ENCODE measurements at places on chromosomes 4 and X. TPM values are rescaled to one million over a fixed set of nuclear protein-coding genes. Genes with fewer than 3 reads are reported as not detected.
A peak's percentile ranks its signal among the peaks of the same experiment; 100 is the strongest.

GRCh38 chrX:66684196-66684595 is 45.3 kb upstream of the EDA2R start:
- H3K4me3 ChIP-seq = no peak overlapping the region
- DNase-seq = no peak
- no peak overlapping the region for H3K27ac ChIP-seq
- H3K4me1 ChIP-seq = no peaks in the 10 kb centered on the region
- H3K27me3 ChIP-seq = no peaks in the 10 kb centered on the region

The MTMR1 gene
- 14.6 TPM for total RNA-seq

DNA sequence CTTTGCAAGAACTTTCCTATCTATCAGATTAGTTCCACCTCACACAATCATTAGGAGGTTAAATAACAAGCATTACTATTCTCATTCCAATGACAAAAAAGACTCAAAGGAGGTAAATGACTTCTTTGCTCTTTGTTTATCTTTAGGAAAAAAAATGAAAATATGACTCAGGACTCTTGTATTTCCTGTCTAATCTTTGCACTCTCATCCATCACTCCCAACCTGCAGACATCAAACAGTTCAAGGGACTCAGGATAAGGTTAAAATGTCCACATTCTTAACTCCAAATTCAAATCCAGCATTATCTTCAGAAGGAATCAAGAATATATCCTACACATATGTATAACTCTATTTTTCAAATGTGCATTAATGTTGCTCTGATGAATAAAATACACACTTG is 139.6 kb downstream of the UNC5C start:
- H3K4me1 ChIP-seq = no peaks in the 10 kb centered on the region
- DNase-seq = no peak
- no peaks in the 10 kb centered on the region for H3K36me3 ChIP-seq
- no peaks in the 10 kb centered on the region for H3K27me3 ChIP-seq

The ARHGEF38 gene
- 2.6 TPM for total RNA-seq

The ZDHHC15 gene
- total RNA-seq = not detected

DNA sequence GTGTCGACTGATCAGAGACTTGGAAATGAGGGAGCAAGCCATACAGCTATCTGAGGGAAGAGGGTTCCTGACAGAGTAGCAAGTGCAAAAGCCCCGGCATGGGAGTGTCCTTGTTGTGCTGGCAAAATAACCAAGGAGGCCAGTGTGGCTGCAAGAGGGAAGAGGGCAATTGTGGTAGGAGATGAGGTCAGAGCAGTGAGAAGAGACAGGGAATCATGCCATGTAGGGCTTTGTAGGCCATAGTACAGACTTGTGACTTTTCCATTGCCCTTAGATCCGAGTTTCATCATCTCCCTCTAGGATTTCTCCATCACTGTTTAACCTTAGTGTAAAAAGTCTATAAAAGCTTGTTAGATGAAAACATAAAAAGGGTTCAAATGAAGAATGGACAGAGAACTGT is 76.2 kb downstream of the DOCK11 start:
- H3K4me1 ChIP-seq = no peaks in the 10 kb centered on the region
- DNase-seq = no peak
- no peak overlapping the region for H3K4me3 ChIP-seq
- H3K27me3 ChIP-seq = no peaks in the 10 kb centered on the region
- H3K36me3 ChIP-seq = no peaks in the 10 kb centered on the region
- no peak overlapping the region for H3K27ac ChIP-seq

- peaks cover 4% of the 10 kb centered on the region for H3K4me1 ChIP-seq
- no peaks in the 10 kb centered on the region for H3K36me3 ChIP-seq
- peak overlapping the region; percentile 39 for H3K27ac ChIP-seq
- H3K27me3 ChIP-seq = no peaks in the 10 kb centered on the region
Observed at GRCh38 chr4:15691346-15692135, 9.9 kb downstream of the FAM200B start.

- H3K4me1 ChIP-seq = no peaks in the 10 kb centered on the region
- no peaks in the 10 kb centered on the region for H3K27me3 ChIP-seq
- no peak overlapping the region for H3K27ac ChIP-seq
- no peak for DNase-seq
- no peak overlapping the region for H3K4me3 ChIP-seq
Observed at GRCh38 chrX:14927401-14927800, 54.2 kb downstream of the MOSPD2 start.

The NWD2 gene
- 0.55 TPM for total RNA-seq

GRCh38 chr4:145895056-145895455 is 43.6 kb downstream of the ZNF827 start:
- H3K27me3 ChIP-seq = no peaks in the 10 kb centered on the region
- H3K4me3 ChIP-seq = no peak overlapping the region
- no peak overlapping the region for H3K27ac ChIP-seq
- no peaks in the 10 kb centered on the region for H3K36me3 ChIP-seq

- DNase-seq = peak; percentile 15
- no peaks in the 10 kb centered on the region for H3K36me3 ChIP-seq
- peaks cover 13% of the 10 kb centered on the region for H3K4me1 ChIP-seq
- no peak within 1 kb of the TSS for H3K27ac ChIP-seq
- peak within 1 kb of the TSS; percentile 37 for H3K4me3 ChIP-seq
Observed at GRCh38 chrX:137565921-137566745, at the start of gene ZIC3. Gene ZIC3 (plus strand): TSS chrX:137566127. CDS start chrX:137566692, 565 bp downstream.

GRCh38 chr4:168679397-168679796 is 182.5 kb downstream of the PALLD start:
- H3K27ac ChIP-seq = no peak overlapping the region
- DNase-seq = no peak

GRCh38 chrX:100098660-100099375 is 311.3 kb downstream of the PCDH19 start:
- H3K27ac ChIP-seq = no peak overlapping the region
- no peak for DNase-seq
- H3K4me1 ChIP-seq = no peaks in the 10 kb centered on the region

DNA sequence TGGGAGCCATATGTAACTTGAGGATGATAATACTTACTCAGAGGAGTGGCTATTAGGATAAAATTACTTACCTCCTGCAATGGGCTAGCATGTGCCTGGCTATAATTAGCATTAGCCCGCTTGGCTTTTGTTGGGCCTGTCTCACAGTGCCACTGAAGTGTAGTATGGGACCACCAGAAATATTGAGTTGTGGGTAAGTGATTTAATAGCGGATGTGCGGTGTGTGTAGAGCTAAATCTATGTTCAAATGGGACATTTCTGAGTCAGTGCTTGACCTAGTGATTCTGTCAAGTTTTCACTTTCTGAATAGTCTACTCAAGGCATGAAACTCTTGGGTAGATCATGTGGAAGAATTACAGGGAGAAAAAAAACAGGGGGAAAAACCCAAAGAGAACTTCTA is 3.5 kb upstream of the CLNK start:
- no peak for DNase-seq
- no peak overlapping the region for H3K27ac ChIP-seq
- no peaks in the 10 kb centered on the region for H3K27me3 ChIP-seq
- no peaks in the 10 kb centered on the region for H3K4me1 ChIP-seq
- no peak overlapping the region for H3K4me3 ChIP-seq
- H3K36me3 ChIP-seq = no peaks in the 10 kb centered on the region

DNA sequence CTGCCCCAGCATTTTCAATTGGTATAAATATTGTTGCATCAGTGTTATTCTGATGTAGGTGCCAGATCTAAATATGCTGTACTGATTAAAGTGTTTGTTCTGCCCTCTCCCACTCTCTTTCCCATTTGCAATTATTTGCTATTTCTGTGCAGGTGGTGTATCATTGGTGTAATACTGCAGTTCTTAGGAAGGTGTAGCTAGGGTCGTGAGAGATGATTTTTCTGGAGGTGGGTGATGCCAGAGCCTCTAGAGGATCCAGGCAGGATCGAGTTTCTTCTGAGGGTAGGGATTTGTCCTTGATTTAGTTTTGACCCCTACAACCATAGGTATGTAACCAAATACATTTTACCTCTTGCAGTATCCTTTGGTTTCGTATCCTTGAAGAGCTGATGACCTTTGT is 1.9 kb downstream of the SMAD1 start:
- no peaks in the 10 kb centered on the region for H3K36me3 ChIP-seq
- H3K27me3 ChIP-seq = no peaks in the 10 kb centered on the region
- peak overlapping the region; percentile 99 for H3K4me3 ChIP-seq
- DNase-seq = no peak

DNA sequence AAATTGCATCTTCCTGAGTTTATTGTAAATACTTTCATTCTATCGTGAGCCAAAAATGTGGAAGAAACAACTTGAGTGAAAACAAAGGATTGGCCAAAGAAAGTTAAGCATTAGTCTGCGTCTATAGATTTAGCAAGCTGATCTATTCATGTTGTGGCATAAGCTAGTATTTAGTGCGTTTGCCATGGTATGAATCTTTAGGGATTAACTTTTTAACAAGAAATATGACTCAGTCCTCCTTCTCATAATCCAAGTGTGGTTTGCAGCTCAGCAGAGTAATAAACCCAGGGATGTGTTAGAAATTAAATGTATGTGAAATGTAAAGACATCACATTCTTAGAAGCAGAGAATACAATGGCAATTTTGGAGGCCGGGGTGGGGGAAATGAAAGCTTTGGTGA is 1110.9 kb downstream of the NLGN4X start:
- H3K4me3 ChIP-seq = no peak overlapping the region
- H3K27me3 ChIP-seq = no peaks in the 10 kb centered on the region
- no peaks in the 10 kb centered on the region for H3K4me1 ChIP-seq
- no peak for DNase-seq

DNA sequence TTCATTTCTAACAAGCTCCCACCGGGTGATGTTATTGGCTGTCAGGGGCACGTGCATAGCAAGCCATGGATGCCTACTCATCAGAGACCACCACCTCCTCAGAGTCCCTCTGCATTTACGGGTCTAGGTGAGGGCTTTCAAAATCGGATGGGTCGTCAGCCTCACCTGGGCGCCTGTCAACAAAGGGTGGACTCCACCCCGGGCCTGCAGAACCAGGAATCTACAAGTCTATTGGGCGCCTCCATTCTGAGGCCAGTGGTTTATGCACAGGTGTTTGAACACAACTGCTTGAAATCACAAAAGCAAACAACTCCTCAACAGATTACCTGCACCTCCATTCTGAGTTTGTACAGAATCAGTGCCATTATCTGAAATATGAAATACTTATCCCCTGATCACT is 318.9 kb downstream of the PTTG2 start:
- peak overlapping the region; percentile 80 for H3K27ac ChIP-seq
- no peak overlapping the region for H3K4me3 ChIP-seq
- no peaks in the 10 kb centered on the region for H3K36me3 ChIP-seq
- peak; percentile 38 for DNase-seq

The ANKRD50 gene
- 11.9 TPM for total RNA-seq

The EIF2S3 gene
- total RNA-seq = 93.5 TPM

DNA sequence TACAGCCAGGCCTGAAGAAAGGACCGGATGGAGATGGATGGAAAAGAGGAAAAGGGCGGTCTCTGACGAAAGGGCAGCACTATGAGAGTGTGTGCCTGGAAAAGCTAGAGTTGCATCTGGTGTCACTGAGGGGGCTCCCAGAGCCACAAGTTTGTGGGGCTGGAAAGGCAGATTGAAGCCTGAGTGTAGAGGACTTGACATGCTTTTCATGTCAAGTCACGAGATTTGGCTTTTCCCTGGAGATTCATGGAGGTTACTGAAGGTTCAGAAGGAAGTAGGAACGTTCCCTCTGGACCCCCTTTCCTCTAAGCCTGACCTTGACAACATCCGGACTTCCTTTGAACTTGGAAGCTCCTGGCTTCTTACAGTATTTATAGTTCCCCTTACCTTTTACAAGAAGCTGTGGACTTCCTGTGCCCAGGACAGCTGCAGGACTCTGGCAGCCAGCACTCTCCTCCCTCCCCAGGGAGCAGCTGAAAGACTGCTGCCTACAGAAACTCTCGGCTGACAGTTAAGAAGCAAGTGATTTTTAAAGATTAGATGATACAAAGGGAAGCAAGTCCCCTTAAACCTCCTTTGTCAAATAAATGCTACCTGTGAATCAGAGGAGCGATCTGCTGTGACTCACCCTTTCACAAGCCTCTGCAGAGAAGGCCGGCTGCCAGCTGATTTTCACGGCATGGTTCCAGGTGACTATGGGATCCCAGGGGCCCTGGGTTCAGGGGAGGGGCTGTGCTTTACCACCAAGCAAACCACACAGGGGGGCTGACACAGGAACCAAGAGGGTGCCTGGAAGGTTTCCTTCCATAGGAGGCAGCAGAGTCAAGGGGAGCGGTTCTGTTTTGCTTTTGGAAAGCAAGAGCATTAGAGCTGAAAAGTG is 72.9 kb upstream of the STIM2 start:
- no peaks in the 10 kb centered on the region for H3K36me3 ChIP-seq
- H3K4me1 ChIP-seq = peaks cover 13% of the 10 kb centered on the region
- H3K4me3 ChIP-seq = no peak overlapping the region
- no peaks in the 10 kb centered on the region for H3K27me3 ChIP-seq
- DNase-seq = peak; percentile 39

GRCh38 chr4:119729835-119730670 is 101.4 kb upstream of the PDE5A start:
- DNase-seq = peak; percentile 73
- no peaks in the 10 kb centered on the region for H3K27me3 ChIP-seq
- peaks cover 37% of the 10 kb centered on the region for H3K4me1 ChIP-seq
- peak overlapping the region; percentile 21 for H3K27ac ChIP-seq
- no peak overlapping the region for H3K4me3 ChIP-seq

DNA sequence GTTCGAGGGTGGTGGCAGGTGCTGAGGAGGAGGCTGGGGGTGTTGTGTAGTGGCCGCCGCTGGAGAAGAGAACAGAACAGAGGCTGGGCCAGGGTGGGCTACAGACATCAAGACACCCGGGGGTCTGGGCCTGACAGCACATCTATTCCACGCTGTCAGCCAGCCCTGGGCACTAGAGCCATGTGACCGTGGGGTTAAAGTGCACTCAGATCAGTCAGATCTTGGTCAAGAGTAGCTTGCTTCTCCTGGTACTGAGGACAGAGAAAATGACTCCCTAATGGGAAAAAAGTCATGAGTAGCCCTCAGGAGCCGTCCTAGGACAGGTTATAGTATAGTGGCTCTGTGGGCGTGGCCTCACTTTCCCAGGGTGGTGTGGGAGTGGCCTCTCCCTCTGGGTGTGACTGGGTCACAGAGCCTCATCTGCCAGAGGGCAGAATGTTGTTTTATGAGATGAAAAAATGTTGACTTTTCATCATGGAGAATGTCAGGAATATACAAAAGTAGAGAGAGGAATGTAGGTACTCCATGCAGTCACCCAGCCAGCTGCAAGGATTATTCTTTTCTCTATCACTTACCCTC is 19.4 kb downstream of the TRMT44 start:
- no peak overlapping the region for H3K4me3 ChIP-seq
- no peaks in the 10 kb centered on the region for H3K4me1 ChIP-seq
- peak; percentile 64 for DNase-seq
- no peaks in the 10 kb centered on the region for H3K36me3 ChIP-seq

- no peaks in the 10 kb centered on the region for H3K36me3 ChIP-seq
- DNase-seq = no peak
- H3K4me3 ChIP-seq = no peak overlapping the region
- no peaks in the 10 kb centered on the region for H3K4me1 ChIP-seq
- no peaks in the 10 kb centered on the region for H3K27me3 ChIP-seq
- peak overlapping the region; percentile 33 for H3K27ac ChIP-seq
Observed at GRCh38 chr4:185576314-185576961, 41.1 kb upstream of the PDLIM3 start.

DNA sequence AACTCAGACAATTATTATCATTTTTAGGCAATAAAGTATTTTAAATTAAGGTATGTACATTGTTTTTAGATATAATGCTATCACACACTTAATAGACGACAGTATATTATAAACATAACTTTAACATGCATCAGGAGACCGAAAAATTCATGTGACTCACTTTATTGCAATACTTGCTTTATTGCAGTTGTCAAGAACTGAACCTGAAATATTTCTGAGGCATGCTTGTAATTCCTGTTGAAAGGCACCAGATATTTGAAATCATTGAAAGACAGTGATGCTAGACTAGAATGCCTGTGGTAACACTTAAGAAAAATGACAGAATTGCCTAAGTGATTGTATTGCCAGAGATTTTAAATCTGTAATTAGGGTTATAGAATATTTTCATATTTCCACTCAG is 175.6 kb upstream of the MAGEB2 start:
- no peaks in the 10 kb centered on the region for H3K4me1 ChIP-seq
- DNase-seq = no peak
- no peak overlapping the region for H3K4me3 ChIP-seq
- no peaks in the 10 kb centered on the region for H3K27me3 ChIP-seq
- H3K27ac ChIP-seq = no peak overlapping the region

All from transverse colon (tissue), 4 donors.